ENCODE measurements at places on chromosomes 1 and 21. TPM values are rescaled to one million over a fixed set of nuclear protein-coding genes. Genes with fewer than 3 reads are reported as not detected.

The RAB42 gene
- polyA plus RNA-seq = 0.51 TPM

The PATJ gene
- polyA plus RNA-seq = 17.2 TPM

The PMF1 gene
- 69.0 TPM for polyA plus RNA-seq

The RPF1 gene
- polyA plus RNA-seq = 27.5 TPM

The CD48 gene
- 4.6 TPM for polyA plus RNA-seq

The COL9A2 gene
- polyA plus RNA-seq = 1.3 TPM

The CA14 gene
- polyA plus RNA-seq = 0.06 TPM

The UBXN10 gene
- polyA plus RNA-seq = 1.2 TPM

The DYNLT5 gene
- 0.18 TPM for polyA plus RNA-seq

The ADGRL4 gene
- polyA plus RNA-seq = 2.4 TPM

The PPOX gene
- polyA plus RNA-seq = 29.6 TPM

The TNNI3K gene
- polyA plus RNA-seq = 0.35 TPM

The GJA9 gene
- 0.86 TPM for polyA plus RNA-seq

The CNKSR1 gene
- 18.7 TPM for polyA plus RNA-seq

The CD160 gene
- polyA plus RNA-seq = 0.05 TPM

The OSCP1 gene
- 3.0 TPM for polyA plus RNA-seq

The GPR161 gene
- polyA plus RNA-seq = 3.4 TPM

Data from esophagus (tissue), 2 donors.